Stimulated activated CD4-positive, alpha-beta T cell treated with anti-CD3 and anti-CD28 coated beads, Interleukin-12 subunit alpha, Interleukin-12 subunit beta, amount 100 ng/mL, for 48 hours (primary cell): ENCODE measurements at places on chromosomes 6 and 20.

DNA sequence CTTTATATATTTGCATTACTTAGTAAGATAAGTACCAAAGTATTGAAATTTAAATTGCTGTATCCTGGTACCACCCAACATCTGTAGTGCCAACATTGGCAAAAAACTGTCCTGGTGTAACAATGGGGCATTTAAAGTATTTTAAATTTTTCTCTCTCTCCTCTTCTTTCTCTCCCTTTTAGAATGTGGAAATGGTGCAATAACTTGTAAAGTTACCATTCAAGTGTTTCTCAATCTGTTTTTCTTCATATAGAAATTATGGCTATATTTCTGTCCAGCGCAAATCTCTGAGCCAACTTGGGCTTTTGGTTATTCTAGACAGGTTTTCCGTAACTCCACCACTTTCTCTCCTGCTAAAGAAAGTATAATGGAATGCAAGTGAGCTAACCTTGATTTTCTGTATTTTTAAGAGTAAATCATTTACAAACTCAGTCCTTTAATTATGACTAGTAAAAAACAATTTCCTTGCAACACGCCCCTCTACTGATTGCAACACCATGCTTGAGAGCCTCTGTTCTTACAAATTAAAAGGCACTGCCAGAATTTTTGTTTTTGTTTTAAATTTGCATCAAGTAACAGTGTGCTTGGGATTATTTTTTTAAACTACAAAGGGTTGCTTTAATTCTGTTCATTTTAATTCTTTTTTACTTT lies 324.2 kb upstream of the CITED2 start:
- no peak for DNase-seq

DNA sequence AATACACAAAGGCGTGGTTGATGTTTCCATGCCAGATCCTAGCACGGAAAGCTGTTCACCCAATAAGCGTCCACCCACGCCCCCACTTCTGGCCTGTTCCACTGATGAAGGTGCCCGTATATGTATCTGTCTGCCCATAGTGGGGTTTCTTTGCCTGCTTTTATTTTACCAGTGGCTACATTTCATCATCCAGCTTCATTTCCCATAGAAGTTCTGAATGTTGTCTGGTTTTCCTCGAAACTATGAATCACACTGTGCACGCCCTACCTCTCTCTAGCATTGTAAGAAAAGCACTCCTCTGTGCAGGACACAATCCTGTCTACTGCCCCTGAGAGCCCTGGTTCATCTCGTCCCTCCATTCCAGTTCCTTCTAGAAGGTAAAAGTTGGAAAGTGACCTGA lies 8.8 kb upstream of the CD93 start:
- DNase-seq: no peak

- no peak for DNase-seq
Observed at GRCh38 chr6:135358985-135359384, 138.6 kb downstream of the AHI1 start.

DNA sequence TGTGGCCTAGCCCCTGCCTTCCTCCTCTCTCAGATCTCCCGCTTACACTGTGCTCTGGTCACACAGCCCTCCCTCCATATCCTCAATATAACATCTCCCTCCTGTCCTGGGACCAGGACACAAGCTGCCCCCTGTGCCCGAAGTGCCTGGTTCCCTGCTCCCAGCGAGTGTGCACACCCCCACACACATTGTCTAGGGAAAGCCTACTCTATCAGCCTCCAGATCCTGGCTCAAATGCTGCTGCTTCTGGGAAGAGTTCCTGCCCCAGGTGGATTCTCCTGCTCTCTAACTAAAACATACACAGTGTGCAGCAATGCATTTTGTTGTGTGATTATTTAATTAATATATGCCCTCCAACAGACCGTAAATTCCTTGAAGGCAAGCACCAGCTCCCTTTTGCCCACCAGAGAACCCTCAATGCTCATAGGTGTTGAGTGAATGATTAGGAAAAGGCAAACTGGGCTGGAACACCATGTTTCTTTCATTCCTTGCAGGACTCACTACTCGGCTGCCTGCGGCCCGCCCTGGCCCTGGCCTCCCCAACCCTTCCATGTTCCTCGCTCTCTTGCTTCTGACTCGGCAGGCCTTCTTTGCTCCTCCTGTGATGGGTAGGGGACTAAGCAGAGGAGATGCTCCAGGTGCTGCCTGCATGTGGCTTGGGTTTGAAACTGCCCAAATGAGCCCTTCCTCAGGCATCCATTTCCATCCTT lies 194.6 kb downstream of the ZDHHC14 start:
- DNase-seq: no peak

DNA sequence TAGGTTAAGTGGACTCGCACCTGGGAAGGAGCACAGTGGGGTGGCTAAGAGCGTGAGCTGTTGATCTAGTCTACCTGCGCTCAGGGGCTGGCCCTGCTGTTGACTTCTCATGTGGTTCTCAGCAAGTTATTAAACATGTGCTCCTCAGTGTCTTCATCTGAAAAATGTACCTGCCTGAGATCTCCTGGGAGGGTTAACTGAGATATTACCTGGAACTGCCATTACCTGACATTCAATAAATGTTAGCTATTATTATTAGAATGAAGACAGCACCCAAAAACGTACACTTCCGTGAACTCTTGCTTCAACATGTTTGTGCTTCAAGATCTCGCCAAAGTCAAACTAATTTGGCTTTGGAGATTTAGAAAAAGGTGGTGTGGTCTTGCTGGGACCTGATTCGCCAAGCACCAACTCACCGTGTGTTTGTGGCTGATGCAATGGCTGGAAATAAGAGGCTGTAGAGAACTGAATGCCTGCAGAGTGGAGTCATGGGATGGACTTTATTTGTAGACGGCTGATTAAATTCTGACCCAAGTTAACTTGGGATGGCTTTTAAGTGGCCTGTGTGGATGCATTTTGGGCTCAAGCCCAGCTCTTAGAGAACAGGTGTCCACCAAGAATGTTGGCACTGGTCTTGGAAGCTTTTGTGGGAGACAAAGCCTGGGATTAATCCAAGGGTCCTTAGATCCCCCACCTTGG lies 692.9 kb downstream of the QKI start:
- no peak for DNase-seq

DNA sequence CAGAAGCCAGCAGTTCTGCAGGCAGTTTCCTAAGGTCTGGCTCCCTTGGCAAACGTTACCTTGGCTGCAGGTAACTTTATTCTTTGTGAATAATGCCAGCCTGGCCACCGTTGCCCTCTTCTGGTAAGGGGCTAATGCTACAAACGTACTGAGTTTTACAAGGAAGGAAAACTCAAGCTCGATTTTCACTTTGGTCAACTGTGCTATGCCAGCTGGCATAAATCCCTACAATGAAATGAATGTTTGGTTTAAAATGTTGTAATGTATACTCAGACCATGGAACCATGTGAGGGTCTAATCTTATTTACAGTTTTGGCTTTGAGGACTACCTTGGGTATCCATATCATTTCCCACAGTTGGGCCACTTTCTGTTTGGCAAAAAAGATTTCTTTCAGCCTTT lies 101.4 kb downstream of the SLX4IP start:
- no peak for DNase-seq
